ENCODE measurements at places on chromosomes 7 and 10. TPM values are rescaled to one million over a fixed set of nuclear protein-coding genes. Genes with fewer than 3 reads are reported as not detected.

SORCS1 gene
- total RNA-seq: 0.21 TPM

ATG9B gene
- 5.0 TPM for total RNA-seq

BRI3 gene
- total RNA-seq: 67.6 TPM

GRID2IP gene
- total RNA-seq: 0.18 TPM

UPK3B gene
- 1.2 TPM for total RNA-seq

LRMDA gene
- not detected for total RNA-seq

NEBL gene
- total RNA-seq: 0.30 TPM

COG5 gene
- 36.0 TPM for total RNA-seq

CH25H gene
- total RNA-seq: not detected

ETV1 gene
- total RNA-seq: 0.05 TPM

ABCC2 gene
- total RNA-seq: 0.87 TPM
